ENCODE measurements at places on chromosomes 11 and 22.

DNA sequence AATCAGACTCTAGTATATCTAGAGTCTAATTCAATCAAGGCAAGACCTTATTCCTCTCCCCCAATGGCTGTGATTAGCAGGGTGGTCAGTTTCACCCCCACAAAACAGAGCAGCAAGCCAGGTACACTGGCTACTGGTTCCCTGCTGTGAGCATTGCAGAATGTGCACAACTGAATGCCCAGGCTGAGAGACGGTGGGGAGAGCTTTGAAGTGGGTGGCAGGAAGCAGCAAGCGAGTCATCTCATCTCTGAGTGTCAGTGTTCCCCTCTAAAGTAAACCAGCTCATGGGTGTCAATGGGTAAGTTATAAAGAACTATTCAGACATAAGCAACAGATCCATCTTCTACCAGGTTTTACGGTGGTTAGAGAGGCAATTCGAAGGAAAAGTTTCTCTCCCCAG lies 37.6 kb downstream of the GAB4 start:
- DNase-seq: no peak

DNA sequence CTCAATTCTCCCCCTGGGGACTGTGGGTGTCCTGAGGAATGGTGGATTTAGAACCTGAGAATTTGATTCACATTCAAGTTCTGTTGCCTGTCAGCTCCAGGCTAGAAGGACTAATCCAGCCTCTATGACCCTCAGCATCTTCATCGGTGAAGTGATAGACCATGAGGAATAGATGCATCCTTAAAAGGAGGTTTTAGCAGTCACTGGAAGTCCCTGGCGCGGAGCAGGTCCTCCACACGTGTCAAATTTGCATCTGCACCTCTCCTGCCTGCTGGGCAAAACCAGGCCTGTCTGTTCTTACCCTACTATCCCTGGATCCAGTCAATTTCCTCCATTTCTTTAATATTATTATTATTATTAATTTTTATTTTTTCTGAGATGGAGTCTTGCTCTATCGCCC lies 808.4 kb downstream of the TBC1D22A start:
- no peak for DNase-seq

- DNase-seq: no peak
Observed at GRCh38 chr22:24380220-24380904, 47.0 kb upstream of the ADORA2A start.

GRCh38 chr11:122883646-122883979 lies 1.1 kb downstream of the JHY start:
- no peak for DNase-seq

GRCh38 chr11:117169736-117170135 lies 8.8 kb upstream of the SIDT2 start:
- no peak for DNase-seq

- DNase-seq: no peak
Observed at GRCh38 chr22:19848298-19849224, 6.1 kb downstream of the GNB1L start.

GRCh38 chr11:41612415-41612814 lies 153.0 kb upstream of the LRRC4C start:
- DNase-seq: no peak

- no peak for DNase-seq
Observed at GRCh38 chr22:36347094-36347493, 40.7 kb downstream of the MYH9 start.

- peak; percentile 58 for DNase-seq
Observed at GRCh38 chr11:83819931-83820549, 533.9 kb upstream of the CCDC90B start.

DNA sequence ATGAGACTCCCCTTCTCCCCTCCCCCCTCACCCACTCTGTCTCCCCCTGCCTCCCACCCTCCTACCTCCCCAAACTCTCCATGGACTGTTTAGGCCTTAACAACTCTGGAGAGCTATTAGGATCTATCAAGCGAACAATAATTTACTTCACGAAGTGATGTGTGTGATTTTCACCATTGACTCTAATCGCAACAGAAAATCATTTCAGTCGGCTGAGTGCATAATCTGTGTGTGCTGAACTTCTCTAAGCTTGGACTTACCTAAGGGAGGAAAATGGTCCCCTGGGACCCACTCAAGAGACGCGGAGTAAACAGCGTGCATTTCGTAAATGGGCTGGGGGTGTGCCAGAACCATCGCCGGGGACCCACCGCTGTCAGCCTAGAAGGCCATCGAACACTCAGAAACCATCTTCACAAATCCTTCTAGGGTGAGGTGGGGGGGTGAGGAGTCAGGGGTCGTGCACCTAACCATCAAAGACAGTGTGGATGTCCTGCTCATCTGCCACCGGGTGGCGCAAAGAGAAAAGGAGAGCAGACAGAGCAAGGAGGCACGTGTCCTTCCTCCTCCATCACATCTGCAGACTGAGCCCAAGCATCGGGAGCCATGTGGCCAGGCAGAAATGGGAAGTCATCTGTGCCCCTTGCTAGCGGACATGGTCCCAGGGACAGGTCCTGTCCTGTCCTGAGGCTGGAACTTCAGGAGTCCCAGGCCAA lies 62.1 kb upstream of the NUP50 start:
- peak; percentile 35 for DNase-seq

- DNase-seq: no peak
Observed at GRCh38 chr11:63816166-63816565, 2.9 kb downstream of the SPINDOC start.

GRCh38 chr11:67099831-67100324 lies 19.2 kb upstream of the KDM2A start:
- no peak for DNase-seq

DNA sequence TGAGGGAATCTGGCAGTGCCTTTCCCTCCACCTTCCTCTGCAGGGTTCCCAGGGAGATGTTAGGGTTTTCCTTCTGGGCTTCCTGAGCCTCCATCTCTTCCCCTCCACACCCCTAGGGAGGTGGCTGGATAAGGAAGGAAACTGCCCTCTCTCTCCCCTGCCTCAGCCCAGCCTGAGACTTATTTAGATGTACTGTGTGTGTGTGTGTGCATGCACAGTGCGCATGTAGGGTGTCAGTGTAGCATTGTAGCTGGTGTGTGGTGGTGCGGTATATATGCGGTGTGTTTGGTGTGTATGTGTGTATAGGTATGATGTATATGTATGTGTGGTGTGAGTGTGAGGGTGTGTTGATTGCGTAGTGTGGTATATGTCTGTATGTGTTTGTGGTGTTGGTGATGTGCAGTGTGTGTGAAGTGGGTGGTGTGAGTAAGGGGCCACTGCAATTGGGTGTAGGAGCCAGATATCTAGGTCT lies 1.5 kb downstream of the FXYD6 start:
- no peak for DNase-seq

DNA sequence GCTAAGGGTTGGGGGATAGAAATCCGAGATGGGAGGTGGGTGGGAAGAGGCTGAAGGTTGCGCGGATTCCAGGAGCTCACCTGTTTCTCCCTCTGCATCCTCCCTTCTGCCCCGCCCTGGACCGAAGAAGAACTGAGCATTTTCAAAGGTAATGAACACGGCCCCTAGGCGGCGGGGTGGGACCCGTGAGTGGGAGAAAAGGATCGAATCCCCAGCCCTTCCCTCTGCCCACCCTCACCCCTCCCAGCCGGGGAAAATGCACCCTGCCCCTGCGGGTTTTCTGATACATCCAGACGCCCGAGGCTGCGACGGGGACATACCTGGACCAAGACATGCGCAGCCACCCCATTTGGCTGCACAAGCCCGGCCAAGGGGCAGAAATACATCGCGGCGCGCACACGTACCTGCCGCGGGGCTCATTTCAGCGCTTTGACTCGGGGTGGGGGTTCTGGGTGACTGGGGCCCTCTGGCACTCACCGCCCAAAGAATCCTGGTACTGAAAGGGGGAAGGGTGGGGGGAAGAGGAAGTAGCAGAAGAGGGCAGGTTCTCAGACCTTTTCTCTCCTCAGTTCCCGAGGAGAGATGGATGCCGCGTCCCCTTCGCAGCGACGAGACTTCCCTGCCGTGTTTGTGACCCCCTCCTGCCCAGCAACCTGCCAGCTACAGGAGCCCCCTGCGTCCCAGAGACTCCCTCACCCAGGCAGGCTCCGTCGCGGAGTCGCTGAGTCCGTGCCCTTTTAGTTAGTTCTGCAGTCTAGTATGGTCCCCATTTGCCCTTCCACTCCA lies 6.0 kb downstream of the VSIG2 start:
- no peak for DNase-seq

DNA sequence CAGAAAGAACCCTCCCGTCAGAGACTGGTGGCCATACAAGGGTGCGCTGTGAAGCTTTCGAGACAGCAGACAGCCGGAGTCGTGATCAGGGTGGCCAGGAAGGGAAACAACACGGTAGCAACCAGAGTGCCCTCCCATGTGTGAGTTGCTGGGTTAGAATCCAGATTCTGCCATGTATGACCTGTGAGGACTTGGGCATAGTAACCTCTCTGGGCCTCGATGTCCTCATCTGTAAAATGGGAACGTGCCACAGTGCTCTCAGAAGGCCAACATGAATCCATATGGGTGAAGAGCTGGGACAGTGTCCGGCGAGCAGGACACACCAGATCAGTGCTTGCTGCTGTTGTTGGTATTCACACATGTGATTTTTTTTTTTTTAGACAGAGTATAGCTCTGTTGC lies 7.6 kb upstream of the FGF3 start:
- no peak for DNase-seq

DNA sequence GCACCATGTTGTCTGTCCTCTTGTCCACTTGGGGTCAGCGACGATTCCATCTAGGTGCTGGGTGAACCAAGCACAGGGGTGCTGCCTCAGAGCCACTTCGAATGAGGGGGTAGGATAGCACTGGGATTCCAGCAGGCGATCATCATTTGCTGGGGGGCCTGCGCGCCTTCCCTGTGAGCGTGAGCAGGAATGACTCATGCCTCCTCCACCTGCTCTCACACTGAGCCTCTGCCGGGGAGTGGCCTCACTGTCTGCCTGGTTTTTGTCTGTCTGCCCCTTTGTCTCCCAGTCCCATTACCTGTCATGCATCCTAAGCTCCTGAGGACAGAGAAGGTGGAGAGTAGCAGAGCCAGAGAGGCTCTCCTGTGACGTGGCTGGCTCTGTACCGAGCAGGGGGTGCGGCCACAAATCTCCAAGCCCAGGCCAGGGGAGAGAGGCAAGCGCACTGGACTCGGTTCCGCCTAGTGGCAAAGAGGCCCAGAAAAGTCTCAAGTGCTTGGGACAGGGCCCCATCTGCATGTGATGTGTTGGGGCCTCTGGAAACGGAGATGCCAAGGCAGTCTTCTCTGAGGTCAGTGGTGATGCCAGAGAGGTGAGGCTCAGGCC lies 30.8 kb downstream of the RSPH14 start:
- DNase-seq: no peak

DNA sequence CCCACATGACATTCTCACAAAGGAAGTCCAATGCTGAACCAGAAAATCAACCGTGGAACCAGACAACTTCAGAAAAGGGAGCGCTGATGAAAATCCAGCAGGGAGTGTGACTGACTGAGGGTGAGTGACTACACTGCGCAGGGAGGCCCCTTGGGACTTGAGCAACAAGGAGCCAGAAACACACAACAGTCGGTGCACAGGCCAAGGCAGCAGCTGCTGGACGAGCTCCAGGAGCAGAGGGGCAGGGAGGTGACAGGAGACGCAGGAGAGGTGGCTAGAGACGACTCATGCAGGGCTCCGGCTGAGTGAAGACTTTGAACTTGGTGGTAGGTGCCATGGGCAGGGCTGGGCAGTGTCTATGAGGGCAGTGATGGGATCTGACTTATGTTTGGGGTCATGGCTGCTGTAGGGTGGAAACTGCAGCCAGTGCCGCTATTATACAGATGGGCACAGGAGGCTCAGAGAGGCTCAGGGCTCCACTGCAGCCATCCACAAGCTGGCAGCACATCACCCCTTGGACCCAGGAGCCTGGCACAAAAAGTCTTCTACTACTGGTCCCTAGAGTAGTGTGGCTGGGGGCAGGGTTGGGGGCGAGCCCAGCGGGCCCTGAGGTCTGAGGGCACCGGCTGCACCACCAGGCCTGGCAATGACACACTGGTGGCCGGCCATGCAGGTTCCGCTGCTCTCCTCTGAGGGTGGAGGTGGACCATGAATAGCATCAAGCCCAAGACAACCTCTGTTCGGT lies 10.3 kb upstream of the FADD start:
- no peak for DNase-seq

DNA sequence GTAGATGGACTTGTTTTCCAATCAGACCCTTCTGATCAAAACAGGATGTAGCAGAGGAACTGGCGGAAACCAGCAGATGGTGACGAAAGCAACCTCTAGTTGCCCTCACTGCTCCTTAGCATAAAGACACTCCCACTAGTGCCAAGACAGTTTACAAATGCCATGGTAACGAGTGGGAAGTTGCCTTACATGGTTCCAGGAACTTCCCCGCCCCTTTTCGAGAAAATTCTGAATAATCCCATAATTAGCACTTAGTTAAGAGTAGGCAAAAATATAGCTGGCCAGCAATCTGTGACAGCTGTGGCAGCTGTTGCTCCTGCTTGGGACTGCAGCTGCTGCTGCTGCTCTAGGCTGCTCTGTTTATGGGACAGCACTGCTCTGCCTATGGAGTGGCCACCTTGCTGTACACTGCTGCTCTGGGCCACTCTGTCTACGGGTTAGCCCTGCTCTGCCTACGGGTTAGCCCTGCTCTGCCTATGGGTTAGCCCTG lies 33.4 kb upstream of the SORL1 start:
- peak; percentile 5 for DNase-seq

DNA sequence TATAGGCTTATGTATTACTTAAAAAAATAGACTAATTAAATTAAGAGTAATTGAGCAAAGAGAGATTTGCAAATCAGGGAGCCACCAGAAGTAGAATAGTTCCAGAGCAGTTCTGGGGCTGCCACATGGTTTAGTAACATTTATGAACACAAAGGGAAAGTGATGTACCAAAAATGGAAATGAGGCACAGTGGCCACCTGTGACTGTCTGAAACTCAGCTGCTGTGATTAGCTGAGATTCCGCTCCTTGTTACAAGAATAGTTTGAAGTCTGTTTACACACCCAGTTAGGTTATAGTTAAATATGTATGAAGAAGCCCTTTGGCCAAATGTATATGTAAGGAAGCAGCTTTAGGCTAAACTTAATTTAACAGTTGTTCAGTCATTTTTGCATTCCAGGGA lies 901.5 kb upstream of the CHORDC1 start:
- DNase-seq: no peak

- DNase-seq: no peak
Observed at GRCh38 chr22:25176799-25177198, 22.9 kb upstream of the CRYBB3 start.

DNA sequence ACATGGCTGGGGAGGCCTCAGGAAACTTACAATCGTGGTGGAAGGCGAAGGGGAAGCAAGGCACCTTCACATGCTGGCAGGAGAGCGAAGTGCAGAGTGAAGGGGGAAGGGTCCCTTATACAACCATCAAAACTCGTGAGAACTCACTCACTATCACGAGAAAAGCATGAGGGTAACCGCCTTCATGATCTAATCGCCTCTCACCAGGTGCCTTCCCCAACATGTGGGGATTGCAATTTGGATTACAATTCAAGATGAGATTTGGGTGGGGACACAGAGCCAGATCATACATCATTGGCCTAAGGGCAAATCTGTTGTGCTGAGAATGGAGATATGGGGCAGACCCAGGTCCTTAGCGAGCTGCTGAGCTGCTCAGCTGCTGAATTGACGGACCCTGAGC lies 13.1 kb downstream of the C1QTNF6 start:
- DNase-seq: no peak

- DNase-seq: no peak
Observed at GRCh38 chr11:94938095-94939055, 35.0 kb downstream of the CWC15 start.
